ENCODE measurements at places on chromosomes 7 and 10. TPM values are rescaled to one million over a fixed set of nuclear protein-coding genes. Genes with fewer than 3 reads are reported as not detected.

The SEMA3E gene
- not detected for polyA plus RNA-seq

The ATP6V0A4 gene
- 0.06 TPM for polyA plus RNA-seq

The FAM131B gene
- 2.0 TPM for polyA plus RNA-seq

The LIPK gene
- not detected for polyA plus RNA-seq

The PDE6C gene
- polyA plus RNA-seq: not detected

DNA sequence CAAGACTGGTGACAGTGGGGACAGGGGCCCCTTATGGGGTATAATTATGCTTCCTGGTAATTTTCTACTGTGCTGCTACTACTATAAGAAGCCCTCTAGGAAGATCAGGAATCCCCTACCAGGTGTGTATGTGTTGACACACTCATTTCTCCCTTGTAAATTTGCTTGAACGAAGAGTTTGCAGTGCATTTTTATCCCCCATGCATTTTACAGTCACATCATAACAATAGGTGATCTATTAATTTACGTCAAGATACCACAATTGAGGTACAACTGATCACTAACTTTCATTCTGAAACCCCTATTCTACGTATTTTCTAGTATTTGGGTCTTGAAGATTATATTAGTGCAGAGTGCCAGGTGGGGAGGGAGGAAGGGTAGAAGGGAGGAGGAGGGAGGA lies 252.2 kb downstream of the NSUN6 start:
- DNase-seq: no peak

GRCh38 chr10:132338876-132339275 lies 6.9 kb downstream of the LRRC27 start:
- DNase-seq: no peak

GRCh38 chr7:68424658-68425297 lies 1173.5 kb upstream of the AUTS2 start:
- no peak for DNase-seq

DNA sequence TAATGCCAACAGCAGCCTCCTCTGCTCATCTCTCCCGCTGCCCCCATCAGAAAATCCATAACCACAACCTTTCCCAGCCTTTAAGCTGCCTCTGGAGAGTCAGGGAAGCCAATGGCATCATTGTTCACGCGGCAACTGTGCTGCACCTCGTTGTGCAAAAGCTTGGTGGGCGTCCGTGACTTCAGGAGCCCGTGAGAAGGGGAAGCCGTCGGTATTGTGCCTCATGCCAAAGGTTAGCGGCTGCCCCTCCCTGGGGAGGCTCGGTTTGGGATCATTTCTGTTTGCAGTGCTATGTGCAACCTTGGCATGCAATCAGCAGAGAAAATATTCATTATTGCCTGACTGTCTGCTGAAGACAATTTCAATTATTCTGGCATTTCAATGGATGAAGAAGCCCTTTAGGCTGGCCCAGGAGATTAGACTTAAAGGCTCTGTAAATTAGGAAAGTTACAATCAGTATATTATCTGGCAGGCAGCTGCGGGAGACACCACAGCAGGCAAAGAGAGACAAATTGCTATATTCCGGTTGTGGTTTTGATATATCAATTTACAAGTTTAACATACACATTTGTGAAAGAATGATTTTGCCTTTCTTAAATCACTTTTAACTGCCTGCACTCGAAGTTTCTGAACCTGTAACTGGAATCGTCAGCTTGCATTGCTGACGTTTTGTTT lies 244.5 kb downstream of the GATA3 start:
- no peak for DNase-seq

- no peak for DNase-seq
Measured at GRCh38 chr10:8504499-8504898, 450.0 kb downstream of the GATA3 start.

- DNase-seq: no peak
Measured at GRCh38 chr10:72167118-72167517, 48.7 kb upstream of the ANAPC16 start.

GRCh38 chr7:33423646-33424020 lies 294.3 kb downstream of the BBS9 start:
- no peak for DNase-seq

DNA sequence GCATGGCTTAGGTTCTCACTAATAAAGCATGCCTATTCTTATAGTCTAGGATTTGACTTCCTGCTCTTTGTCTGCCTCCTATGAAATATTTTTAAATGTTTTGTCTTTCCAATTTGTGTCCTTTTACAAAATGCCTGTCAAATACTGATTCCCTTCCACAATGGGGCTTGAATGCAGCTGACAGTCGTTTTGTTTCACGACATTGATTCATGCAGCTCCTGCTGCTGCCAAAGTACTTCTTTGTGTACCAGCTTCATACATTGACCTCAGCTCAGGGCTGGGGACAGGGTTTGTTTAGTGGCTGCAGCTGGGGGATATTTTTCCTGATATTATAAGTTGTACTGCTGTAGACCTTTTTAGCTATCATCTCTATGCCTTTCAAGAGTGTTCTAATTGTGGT lies 371.9 kb upstream of the CHRM2 start:
- no peak for DNase-seq

GRCh38 chr7:18997477-18998150 lies 119.8 kb downstream of the TWIST1 start:
- DNase-seq: no peak

DNA sequence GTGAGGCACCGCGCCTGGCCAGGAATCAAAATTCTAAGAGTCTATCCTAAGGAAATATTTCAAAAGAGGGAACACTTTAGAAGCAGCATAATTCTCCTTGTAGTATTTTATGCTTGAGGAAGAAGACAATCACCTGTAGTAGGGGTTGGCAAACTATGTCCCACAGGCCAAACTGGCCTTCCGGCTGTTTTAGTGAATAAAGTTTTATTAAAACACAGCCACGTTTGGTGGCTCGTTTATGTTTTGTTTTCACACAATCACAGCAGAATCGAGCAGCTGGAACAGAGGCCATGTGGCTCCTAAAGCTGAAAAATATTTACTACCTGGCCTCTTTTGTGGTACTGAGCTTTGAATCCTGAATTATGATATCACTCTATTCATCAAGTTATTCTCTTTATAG lies 131.7 kb upstream of the TNS3 start:
- DNase-seq: no peak

DNA sequence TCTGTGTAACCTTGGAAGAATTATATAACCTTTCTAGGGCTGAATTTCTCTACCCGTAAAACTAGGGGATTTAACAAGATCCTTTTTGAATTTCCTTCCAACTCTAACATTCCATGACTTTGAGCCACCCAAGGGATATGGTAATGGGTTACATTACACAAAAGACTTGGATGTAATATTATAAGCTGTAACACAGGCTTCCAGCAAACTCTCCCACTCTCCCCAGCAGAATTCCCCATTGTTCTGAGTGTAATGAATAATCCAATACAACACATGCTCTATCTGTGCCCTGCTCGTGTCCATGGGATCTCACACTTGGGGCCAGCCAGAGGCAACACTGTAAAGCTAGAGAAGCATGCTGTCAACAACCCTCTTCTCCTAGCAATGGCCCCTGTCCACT lies 790.6 kb upstream of the AUTS2 start:
- no peak for DNase-seq

- no peak for DNase-seq
Measured at GRCh38 chr10:110893559-110894179, 21.9 kb downstream of the PDCD4 start.

GRCh38 chr7:134120405-134120804 lies 6.7 kb upstream of the LRGUK start:
- no peak for DNase-seq

DNA sequence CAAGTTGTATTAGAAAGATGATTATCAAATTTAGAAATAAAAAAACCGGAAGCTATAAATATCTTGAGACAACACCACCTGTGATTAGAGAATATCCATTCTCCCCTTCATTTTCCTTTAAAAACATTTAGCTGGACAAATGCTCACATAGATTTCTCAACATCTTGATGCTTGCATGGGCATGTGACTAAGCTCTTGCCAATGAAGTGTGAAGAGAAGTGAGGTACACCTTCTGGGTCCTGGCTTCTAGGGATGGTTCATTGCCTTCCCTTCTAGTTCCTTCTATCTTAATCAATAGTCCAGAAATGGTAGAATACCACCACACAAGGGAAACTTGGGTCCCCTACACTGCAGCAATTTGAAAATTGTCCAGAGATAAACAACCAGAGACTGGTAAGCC lies 41.0 kb downstream of the WAPL start:
- no peak for DNase-seq

GRCh38 chr10:46992803-46993561 lies 81.8 kb downstream of the PTPN20 start:
- no peak for DNase-seq

GRCh38 chr7:37309493-37309892 lies 139.2 kb downstream of the ELMO1 start:
- no peak for DNase-seq

DNA sequence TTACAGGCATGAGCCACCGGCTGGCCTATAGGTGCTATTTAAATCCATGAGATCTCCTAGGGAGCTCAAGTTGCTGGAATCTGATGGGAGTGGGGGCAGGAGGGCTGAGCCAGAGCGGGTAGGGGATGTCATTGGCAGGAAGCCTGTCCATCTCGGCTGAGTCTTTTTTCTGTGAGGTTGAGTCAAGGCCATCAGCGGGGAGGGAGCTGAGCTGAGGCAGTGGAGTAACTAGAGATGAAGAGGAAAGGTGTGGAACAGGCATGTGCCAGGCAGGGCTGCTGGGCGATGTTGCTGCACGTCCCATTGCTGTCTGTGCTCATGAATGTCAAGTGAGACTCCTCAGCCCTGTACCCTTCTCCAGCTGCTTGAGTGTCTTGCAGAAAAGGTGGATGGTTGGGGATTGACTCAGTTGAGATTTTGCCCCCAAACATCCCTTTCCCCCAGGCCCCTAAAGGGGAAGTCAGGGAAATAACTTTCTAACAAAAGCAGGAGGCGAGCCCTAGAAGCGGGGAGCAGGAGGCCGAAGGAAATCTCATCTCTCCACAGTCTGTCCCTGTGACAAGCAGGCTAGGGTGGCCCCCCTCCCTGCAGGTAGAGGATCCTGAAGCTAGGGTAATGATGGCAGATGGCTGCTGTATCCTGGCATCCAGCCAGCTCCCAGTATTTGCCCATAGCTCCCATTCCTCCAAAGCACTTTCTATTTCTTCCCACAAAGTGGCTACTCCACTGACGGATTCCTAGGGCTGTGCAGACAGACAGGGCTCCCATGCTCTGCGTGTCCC lies 5.4 kb downstream of the ATP6V1F start:
- DNase-seq: no peak

- no peak for DNase-seq
Measured at GRCh38 chr10:57948796-57949195, 318.9 kb downstream of the IPMK start.

DNA sequence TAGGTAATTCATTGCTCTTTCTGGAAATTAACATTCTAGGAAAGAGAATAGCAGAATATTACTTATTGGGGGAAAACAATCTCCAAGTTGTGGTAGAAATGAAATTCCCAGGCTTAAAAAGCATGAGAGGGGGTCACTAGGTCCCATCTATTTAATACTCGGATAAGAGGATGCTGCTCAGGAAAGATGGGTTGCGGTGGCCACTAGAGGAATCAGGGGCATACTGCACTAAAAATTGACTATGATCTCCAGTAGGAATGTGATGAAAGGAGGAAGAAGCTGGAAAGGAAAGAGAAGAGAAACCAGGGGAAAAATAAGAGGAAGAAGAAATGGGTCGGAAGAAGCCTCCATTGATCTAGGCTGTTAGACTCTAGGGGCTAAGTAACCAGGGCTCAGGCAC lies 192.8 kb downstream of the GPAM start:
- DNase-seq: no peak

DNA sequence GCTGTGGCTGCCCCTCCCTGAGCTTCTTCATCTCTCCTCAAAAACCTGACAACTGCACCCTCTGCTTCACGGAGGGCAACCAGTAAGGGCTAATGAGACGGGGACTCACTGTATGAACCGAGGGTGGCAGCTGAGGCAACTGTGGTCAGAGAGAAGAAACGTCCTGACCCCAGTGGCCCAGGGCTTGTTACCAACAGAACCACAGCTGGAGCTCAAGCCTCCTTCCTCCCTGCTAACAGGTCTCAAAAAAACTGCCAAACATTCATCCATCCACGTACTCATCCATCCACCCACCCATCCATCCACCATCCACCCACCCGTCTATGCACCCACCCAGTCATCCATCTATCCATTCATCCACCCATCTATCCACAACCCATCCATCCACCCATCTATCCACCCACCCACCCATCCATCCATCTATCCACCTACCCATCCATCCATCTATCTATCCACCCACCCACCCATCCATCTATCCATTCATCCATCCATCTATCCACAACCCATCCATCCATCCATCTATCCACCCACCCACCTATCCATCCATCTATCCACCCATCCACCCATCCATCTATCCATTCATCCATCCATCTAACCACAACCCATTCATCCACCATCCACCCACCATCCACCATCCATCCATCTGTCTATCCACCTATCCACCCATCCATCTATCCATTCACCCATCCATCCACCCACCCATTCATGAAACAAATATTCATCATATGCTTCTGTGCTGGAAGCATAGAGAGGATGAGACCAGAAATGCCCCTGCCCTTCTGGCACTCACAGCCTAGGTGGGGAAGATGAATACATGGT lies 111.7 kb downstream of the PDGFA start:
- DNase-seq: no peak

Data from BJ (cell line).